GM12891 (cell line): ENCODE measurements at places on chromosomes 5 and 9.

GRCh38 chr5:25858019-25858418 is 1180.4 kb downstream of the CDH9 start:
- no peak for DNase-seq

GRCh38 chr5:94263068-94263467 is 355.3 kb downstream of the KIAA0825 start:
- DNase-seq: no peak

GRCh38 chr9:75992482-75993206 is 102.2 kb downstream of the PCSK5 start:
- DNase-seq: no peak

DNA sequence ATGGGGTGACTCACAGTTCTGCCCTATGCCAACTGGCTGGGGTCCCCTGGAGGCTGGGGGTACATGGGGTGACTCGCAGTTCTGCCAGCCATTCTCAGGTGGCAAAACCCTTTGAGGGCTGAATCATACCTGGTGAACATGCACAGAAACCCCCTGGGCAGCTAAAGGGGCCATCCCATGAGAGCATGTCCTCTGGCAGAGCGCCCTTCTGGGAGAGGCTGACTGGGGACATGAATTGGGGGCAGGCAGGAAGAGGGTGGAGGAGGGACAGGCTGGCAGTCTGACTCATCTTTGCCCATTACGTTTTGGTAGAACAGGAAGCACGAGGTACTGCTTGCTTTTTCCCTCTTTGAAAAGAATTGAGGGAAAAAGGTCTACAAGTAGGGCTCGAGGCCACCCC is 16.7 kb downstream of the TRAF1 start:
- no peak for DNase-seq

DNA sequence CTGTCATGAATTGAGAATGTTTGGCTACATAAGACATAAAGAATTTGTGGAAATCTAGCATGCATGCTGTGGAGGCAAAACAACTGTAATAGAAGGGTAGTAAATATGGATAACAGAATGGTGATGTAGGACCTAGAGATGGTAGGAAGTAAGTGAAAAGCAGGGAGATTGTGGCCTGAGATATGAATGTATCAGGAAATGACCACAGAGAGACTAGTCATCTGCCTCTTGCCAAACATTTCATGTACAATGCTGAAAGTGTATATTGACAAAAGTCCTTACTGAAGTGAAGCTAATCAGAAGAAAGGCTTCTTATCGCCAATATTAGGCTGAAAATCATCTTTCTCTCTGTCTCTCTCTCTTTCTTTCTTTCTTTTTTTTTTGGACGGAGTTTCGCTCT is 873.1 kb upstream of the CTNND2 start:
- no peak for DNase-seq

- DNase-seq: no peak
Observed at GRCh38 chr5:93164690-93165089, 416.3 kb downstream of the NR2F1-AS1 start.

GRCh38 chr9:71683598-71684235 is 84.6 kb downstream of the CEMIP2 start:
- no peak for DNase-seq

DNA sequence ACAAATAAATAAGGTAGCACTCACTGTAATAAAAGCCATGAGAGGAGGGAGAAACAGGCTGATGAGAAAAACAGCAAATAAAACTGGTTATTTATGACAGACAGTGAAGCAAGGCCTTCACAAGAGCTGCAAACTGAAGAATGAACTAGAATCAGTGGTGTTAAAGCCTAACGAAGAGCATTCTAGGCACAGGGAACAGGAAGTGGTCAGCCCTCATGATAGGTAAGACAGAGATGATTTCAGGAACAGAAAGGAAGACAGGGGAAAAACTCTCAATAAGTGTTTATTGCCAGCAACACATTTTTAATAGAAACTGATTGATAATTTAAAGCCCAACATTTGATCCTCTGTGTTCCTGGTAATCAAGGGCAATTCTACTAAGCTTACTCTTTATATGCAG is 124.5 kb downstream of the EDIL3 start:
- no peak for DNase-seq

- no peak for DNase-seq
Observed at GRCh38 chr5:143619040-143619439, 192.9 kb upstream of the HMHB1 start.
